ENCODE measurements at places on chromosomes 5 and 9. TPM values are rescaled to one million over a fixed set of nuclear protein-coding genes. Genes with fewer than 3 reads are reported as not detected.

The PCDHB12 gene
- 1.3 TPM for total RNA-seq

DNA sequence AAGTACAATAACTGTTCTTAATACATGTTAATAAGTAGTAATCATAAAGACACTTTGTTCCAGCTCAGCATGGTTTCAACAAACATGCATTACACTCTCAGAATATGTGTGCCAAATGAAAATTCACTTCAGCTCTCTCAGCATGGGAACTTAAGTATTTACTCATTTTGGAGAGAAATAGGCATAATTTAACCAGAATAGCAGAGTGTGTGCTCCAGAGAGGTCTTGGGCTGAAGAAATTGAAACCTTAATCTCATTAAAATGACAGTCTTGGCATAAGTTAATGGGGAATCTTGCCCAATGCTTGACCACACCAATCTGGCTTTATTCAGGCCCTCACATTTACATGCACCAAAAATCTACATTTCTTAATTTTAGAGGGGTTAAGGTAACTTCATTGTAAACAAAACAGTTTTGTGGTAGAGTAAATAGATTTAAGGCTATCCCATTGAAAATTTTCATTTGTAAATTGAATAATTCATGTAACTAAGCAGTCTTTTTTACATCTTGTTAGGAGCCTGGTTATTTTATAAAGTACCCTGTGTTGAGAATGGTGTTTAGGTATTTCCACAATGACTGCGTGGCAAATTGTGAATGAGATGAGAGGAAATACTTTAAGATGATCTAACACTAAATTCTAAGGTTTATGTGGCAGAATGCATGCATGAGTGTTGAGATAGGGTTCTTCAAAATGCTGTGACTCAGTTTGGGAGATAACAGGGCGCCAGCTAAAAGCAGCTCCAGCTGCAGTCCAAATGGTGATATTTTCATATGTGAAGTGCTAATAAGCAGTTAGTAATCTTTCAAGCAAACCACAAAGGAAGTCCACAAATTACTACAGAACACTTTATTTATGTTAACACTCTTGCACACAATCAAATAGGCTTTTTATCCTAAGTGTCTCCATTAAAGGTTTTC, 11.3 kb upstream of the LOX start:
- H3K36me3 ChIP-seq: no peaks in the 10 kb centered on the region
- H3K27ac ChIP-seq: no peak overlapping the region
- DNase-seq: no peak
- H3K27me3 ChIP-seq: no peaks in the 10 kb centered on the region
- no peak overlapping the region for H3K4me3 ChIP-seq
- H3K4me1 ChIP-seq: no peaks in the 10 kb centered on the region

The PCDHGA4 gene
- 12.3 TPM for total RNA-seq

The FXN gene
- 24.1 TPM for total RNA-seq
